Stimulated activated CD8-positive, alpha-beta memory T cell treated with anti-CD3 and anti-CD28 coated beads, Interleukin-15, amount 100 ng/mL, for 4 hours (primary cell): ENCODE measurements at places on chromosomes 16 and 17.
A peak's percentile ranks its signal among the peaks of the same experiment; 100 is the strongest.

GRCh38 chr17:37736428-37736827 is 8.4 kb downstream of the HNF1B start:
- DNase-seq: no peak

- DNase-seq: no peak
Measured at GRCh38 chr17:13735861-13736260, 134.1 kb upstream of the HS3ST3A1 start.

DNA sequence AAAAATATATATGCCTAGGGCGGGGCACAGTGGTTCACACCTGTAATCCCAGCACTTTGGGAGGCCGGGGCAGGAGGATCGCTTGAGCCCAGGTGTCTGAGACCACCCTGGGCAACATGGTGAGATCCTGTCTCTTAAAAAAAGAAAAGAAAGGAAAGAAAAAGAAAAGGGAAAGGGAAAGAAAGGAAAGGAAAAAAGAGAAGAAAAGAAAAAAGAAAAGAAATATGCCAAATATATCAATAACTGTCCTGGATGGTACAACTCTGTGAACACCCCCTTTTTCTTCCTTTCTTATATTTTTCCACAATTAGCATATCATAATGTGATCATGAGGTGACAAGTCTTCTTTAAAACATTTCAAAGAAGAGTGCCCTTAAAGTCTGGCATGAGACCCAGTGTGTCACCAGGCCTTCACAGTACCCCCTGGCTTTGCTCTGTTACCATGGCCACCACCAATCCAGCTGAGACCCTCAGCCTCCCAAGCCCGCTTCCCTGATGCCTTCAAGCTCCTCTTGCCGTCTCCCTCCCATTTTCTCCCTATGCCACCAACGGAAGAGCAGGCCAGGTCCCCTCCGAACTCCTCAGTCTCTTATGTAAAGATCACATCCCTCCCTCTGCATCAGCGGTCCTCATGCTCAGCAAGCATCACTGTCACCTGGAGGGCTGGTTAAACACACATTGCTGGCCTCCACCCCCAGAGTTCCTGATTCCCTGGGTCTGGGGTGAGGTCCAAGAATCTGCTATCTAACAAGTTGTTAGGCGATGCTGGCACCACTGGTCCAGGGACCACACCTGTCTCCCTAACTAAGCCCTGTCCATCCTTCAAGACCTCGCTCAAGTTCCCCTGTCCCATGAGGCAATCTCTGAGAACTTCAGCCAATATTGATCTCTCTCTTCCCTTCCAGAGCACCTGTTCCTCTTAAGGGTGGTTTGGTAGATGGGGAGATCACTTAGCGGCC is 44.5 kb downstream of the CUEDC1 start:
- DNase-seq: no peak

GRCh38 chr17:10628756-10629155 is 28.4 kb downstream of the MYH3 start:
- no peak for DNase-seq

DNA sequence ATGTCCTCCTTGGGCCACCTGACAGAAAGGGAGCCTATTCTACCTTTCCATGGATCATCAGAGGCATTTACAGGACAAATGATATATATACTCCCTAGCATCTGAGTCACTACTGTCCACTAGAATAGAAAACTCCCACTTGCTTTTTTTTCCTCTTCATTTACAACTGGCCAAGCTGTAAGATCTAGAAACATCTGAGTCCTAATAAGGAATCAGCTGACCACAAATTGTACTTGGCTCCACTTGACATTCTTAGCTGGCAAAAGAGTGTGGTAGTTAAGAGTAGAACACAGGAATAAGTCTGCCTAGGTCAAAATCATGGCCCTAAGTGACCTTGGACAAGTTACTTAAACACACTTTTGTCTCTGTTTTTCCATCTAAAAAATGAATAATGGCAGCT is 5.2 kb downstream of the RUSF1 start:
- no peak for DNase-seq

- no peak for DNase-seq
Measured at GRCh38 chr17:5798094-5798493, 213.8 kb upstream of the NLRP1 start.

- no peak for DNase-seq
Measured at GRCh38 chr16:11349599-11350276, 4.5 kb downstream of the RMI2 start.

DNA sequence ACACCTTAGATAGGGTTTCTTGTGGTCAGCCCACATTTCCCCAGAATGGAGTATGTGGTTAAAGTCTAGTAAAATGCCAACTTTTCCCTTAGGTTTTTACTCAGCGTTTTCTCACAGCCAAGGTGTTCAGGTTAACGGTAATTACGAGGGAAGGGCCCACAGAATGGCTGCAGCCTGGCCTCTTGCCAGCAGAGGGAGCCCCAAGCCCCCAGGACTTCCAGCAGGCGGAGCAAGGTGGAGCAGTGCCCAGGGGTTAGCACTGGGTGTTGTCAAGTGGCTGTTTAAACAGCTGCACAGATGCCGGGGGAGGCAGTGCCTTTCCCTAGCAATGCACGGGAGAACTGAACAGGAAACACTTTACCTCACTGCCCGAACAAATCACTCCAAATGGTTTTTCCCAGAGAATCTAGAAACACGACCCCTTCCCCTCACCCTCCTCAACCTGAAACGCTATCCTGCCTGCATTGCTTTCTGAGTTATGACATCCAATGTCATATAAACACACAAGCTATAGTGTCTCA is 6.6 kb downstream of the PHB1 start:
- DNase-seq: peak; percentile 62

DNA sequence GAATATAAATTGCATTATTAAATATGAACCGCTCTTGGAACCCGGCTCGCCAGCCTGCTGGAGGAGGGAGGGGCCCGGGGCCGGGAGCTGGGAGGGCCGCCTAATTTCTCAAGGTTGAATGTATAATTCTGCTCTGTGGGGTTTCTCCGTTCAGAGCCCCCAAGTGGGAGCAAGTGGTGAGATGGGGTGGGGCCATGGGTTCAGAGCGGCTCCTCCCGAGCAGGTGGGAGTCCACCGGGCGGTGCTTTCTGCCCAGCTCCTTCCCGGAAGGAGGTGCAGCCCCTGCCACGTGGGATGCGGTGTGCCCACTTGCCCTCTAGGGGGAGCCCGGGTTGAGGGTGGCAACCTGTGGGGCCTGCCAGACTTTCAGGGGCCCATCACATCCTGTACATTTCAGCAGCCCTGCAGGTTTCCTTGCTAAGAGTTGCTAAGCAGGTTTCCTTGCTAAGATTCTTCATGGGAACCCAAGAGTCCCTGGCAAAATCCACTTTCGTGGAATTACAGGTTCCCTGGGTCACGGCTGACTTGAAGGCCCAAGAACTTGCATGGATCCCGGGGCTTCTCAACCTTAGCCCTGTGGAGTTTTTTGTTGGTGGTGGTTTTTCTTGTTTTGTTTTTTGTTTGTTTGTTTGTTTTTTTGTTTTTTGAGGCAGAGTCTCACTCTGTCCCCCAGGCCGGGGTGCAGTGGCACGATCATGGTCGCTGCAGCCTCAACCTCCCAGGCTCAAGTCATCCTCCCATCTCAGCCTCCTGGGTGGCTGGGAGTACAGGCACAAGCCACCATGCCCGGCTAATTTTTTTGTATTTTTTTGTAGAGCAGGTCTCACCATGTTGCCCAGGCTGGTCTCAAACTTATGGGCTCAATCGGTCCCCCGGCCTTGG is 196.7 kb upstream of the GSE1 start:
- peak; percentile 45 for DNase-seq

- DNase-seq: no peak
Measured at GRCh38 chr16:20760346-20760745, 3.5 kb upstream of the ACSM3 start.

DNA sequence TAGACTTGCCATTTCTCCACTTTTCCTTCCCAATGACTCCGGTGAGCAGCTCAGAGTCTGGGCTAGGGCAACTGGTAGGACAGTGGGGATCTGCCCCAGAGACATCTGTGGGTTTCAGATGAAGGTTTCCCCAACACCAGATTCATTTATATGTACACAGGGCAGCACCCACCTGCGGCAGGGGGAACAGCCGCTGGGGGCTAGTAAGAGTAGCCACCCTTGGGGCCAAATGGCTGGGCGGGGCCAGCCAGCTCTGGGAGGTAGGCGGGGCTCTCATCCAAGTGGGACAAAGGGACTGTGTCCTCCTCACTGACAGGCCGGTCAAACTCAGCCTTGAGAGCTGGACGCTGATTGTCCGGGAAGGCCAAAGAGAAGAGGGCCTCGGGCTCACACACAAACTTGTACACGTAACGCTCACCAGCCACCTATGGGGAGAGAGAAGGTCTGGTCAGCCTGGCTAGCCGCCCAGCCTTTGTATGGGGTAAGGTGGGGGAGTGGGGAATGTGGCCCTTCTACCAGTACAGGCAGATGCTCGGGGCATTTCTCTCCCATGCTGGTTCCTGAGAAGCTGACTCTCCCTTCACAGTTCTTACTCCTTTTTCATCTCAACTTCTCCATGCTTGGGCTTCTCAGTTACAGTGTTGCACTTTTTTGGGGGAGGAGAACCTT is 17.7 kb downstream of the ETV4 start:
- no peak for DNase-seq

GRCh38 chr17:69492410-69493071 is 78.0 kb downstream of the MAP2K6 start:
- DNase-seq: no peak

GRCh38 chr17:6651354-6651918 is at the start of the genes C17orf100 and MED31:
C17orf100 (plus strand) TSS chr17:6651762; CDS start chr17:6651914, 152 bp downstream.
MED31 (minus strand) TSS chr17:6651605; CDS start chr17:6651528, 77 bp downstream.
- DNase-seq: peak; percentile 88

DNA sequence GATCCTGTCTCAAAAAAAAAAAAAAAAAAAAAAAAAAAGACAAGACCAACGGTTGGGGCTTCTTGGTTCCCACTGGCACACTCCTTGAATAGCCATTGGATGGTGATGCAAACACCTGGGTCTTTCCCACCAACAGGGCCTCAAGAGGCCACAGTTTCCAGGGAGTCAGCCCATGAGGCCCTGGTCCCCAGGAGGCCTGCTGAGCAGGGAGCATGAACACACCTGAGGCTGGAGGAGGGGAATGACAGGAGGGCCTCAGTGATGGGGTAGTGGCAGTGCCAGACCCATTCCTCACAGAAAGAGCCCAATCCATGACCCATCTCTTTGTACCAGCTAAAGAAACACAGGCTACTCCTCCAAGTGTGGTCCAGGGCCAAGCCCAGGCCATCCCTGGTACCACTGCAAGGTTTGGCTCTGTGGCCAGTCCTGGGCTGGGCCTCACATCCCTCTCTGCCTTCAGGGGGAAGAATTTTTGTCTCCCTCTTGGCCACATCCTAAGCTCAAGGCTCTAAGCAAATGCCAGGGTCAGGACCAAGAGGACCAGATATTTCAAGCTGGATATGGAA is 13.9 kb downstream of the ARL2BP start:
- DNase-seq: no peak

- DNase-seq: no peak
Measured at GRCh38 chr17:79572136-79572925, 38.5 kb downstream of the RBFOX3 start.

DNA sequence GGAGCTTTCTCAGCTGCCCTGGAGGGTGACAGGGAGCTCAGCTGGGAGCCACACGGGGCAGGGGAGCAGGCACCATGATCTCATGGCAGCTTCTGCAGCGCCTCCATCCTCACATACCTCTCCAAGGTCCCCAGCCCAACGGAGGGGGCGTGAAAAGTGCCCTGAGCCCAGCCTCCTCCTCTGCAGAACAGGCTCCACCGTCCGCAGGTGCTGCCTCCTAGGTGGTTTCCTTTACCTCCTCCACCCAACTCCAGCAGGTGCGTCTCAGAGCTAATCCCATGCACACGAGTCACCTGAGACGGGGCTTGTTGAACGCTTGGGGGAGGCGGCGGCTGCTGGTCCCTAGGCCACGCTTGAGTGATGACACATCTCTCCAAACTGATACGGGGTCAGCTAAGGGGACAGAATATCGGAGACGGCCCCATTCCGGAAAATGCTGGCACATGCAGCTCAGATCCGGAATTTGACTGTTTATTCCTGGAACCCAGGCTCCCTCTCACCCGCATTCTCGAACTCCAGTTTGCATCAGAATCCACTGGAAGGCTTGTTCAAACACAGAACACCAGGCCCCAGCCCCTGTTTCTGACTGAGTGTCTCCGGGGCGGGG is 387 bp upstream of the SLC38A8 start:
- no peak for DNase-seq

DNA sequence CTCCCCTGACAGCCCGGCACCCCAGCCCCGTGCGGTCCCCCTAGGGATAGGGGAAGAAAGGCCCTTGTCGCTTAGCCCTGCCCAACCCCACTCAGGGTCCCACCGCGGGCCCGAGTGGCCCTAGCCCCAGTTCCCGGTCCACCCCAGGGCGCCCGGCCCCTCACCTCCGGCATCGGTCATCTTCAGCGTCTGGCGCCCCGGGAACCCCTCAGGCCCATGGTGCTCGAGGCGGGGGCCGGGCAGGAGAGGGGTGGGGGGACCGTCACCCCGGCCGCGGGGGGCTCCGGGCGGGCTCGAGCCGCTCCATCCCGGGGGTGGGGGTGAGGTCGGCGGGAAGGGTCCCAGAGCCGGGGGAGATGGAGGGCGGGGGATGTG is 620 bp downstream of the SAMD14 start:
- no peak for DNase-seq

DNA sequence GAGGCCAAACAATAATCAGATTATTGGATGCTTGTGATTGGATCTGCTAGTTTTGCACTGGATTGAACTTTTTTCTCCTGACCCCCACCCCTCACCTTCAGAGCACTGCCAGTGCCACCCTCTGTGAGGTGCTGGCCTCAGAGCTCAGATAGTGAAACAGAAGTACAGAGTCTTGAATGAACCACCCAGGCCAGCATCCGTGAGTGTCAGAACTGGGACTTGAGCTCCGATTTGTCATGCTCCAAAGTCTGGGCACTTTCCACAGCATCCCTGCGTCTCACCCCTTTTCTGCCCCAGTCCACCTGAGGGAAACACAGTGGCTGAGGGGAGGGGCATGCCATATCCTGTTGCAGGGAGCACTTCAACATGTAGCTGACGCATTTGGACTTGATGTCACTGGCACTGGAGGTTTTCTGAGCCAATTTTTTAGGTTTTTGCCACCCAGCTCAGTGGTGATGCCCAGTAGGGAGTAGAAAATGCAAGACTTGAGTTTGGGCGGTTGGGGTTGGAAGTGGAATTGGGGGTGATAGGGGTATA is 47.3 kb downstream of the SMPD3 start:
- DNase-seq: no peak

DNA sequence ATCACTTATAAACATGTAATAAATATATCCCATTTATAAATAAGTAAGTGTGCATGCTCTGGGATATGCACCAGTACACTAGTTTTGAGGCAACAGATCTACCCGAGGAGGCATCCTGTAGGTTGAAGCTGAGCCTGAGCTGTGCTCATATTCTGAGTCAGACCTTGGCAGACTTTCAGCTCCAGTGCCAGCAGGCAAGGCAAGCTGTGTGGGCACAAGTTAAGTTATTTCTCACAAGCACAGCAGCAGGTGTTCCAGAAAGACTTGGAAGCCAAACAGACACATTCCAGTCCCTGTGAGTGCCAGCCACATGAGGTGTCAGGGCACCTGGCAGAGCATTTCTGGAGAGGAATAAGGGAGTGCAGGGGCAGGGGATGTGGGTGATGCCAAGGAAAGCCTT is 1.3 kb upstream of the CLEC19A start:
- DNase-seq: no peak

DNA sequence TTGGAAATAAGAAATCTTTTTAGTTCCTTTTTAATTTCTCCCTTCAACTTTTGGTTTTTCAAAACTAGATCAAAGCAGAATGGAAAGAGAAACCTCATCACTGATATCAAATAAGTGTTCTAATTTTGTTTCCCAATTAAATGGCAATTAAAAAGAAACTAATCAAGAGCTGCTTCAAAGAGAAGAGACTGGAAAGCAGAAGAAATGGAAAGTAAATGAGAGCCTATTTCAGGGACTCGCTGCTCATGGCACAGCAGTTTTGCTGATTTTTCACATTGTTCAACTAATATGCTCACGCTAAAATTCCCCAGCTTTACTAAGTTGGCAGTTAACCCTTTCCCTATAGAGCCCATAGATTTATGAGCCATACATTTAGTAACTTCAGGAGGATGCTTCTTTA is 6.5 kb downstream of the NMT1 start:
- DNase-seq: no peak
